ENCODE measurements at places on chromosomes 4 and X.

DNA sequence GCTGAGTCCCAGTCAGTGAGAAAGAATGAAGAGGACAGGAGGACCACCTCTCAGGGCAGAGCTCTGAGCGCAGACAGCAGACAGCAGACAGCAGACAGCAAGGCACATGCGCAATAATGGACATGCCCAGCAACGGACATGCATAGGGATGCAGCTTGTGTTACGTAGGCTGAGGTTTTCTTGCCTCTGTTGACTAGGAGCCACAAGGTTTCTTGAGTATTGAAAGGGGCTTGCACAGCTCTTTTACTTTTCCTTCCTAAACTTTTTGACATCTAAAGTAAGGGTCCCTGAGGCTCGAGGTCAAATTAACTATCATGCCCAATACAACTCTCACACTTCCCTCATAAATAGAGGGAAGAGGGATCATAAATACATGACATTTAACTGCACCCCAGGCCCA lies at the start of gene PAGE3:
TSS of gene PAGE3 (minus strand) at position 101 of the 400 bp plus-strand sequence. CDS start 1,013 bp downstream, outside the sequence.
- DNase-seq = no peak

GRCh38 chr4:78528327-78528726 lies 23.2 kb upstream of the ANXA3 start:
- no peak for DNase-seq

DNA sequence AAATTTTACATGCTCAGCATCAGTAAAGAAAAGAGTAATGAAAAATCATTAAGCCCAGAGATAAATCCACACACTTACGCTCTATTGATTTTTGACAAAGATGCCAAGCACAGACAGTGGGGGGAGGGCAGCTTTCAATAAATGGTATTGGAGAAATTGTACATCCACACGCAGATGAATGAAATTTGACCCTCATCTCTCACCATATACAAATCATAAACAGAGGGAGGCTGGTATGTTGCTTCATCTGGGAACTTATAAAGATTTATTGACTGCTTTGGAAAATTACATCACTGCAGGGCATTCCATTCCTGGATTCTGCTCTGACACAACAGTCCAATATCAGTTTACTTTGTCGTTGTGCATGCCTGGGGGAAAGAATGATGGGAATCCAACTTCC lies 58.4 kb upstream of the XAGE1A start:
- DNase-seq = no peak

DNA sequence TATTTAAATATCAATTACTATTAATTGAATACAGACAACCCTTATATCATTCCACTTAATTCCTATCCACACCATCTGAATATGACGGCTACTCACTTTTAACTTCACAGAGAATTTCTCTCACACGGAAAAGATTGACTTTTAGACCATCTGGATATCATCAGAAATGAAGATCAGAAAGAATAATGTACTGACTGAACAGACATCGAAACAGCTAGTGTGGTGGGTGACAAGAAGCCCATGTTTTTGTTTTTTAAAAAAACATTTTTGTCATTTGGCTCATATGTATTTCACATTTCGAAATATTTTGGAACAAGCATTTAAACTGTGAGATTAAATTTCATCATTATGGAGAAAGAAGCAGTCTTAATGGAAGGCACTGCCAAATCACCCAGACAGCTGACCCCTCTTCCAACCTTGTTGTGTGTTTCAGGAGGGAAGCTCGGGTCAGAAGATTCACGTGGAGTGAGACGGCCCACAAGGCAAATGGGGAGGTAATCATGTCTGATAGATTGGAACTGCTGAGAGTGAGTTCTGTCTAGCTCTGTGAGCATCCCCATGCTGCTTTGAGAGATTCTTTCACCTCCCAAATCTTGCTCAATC lies 204.2 kb upstream of the RASGEF1B start:
- DNase-seq = no peak

DNA sequence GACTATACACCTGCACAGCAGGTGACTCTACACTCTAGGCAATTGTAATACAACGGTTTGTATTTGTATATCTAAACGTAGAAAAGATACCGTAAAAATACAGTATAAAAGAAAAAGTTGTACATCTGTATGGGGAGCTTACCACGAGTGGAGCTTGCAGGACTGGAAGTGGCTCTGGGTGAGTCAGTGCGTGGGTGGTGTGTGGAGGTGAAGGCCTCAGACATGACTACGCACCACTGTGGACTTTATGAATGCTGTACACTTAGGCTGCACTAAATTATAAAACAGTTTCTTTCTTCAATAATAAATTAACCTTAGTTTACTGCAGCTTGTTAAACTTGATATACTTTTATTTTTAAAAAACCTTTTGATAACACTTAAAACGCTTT lies 85.0 kb upstream of the FAT1 start:
- no peak for DNase-seq

DNA sequence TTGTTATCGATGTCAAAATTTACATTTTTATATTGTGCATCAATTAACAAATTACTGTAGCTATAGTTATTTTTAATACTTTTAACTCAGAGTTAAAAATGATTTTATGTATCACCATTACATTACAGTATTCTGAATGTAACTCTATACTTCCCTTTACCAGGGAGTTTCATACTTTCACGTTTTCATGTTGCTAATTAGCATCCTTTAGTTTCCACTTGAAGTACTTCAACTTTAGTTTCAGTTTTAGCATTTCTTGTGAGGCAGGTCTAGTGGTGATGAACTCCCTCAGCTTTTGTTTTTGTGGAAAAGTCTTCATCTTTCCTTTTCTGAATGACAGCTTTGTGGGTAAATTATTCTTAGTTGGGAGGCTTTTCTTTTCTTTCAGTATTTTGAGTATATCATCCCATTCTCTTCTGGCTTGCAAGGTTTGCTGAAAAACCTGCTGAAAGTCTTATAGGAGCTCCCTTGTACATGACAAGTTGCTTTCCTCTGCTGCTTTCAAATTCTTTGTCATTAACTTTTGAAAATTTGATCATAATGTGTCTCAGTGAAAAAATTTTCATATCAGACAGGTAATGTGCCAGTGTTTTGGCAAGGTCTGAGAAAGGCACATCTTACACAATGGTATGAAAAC lies 9.8 kb upstream of the CISD2 start:
- DNase-seq = no peak

DNA sequence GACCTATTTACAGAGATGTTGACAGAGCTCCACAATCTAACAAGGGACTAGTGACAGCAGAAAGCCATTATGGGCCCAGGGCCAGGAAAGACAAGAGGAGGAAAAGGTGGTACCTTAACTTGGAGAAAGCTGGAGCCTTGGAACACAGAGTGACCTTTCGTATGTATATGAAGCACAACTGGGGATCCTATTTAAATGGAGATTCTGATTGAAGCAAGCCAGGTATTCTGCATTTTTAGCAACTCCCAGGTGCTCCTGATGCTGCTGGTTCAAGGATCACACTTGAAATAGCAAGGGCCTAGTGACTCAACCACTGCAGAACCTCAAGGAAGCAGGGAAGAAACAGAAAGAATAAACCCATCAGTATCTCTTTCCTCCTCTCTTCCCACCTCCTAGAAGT lies 99.4 kb downstream of the TMEM47 start:
- DNase-seq = no peak

DNA sequence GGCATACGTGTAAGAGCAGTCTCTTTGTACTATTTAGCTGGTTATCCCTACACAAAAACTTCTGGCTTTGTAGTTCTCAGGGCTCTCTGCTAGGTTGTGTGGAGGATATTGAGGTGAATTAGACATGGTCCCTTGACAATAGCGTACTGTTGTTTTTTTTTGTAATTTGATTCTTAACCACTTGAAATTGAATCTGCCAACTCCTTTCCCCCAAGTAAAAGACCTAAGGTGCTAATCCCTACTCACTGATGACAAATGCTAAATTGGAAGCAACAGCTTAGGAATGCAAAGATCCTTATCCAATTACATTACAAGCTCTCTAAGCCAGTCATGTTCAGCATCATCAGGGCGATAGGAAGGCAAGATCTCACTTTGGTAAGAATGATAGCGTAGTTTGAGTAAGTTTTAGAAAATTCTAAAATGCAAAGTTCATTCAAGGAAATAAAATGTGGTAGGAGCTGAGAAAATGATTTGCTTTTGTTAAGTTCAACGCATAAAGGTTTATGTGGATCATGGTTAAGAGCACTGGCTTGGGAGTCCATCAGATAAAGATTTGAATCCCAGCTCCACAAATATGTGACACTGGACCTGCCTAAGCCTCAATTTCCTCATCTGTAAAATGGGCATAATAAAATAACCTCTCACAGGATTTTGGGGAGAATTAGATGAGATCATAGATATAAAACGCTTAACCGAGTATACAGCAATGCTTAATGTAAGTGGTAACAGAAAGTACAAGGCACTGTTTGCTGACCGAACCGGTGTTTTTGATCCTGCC lies 39.3 kb downstream of the DOCK11 start:
- DNase-seq = no peak

DNA sequence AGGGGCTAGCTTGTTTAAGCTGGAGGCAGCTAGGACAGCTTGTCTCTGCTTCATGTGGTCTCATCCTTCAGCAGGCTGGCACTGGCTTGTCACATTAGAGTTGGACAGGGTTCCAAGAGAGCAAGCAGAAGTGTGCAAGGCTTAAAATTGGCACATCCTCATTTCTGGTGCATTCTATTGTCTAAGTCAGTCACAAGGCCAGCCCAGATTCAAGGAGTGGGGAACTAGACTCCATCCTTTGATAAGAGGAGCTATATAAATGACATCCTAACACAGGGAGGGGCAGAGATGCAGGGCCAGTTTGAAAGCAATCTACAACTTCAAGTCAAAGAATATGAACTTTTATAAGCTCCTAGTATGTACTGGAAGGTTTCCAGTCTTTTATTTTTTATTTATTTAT lies 313.2 kb downstream of the PTTG2 start:
- DNase-seq = no peak

GRCh38 chr4:110854021-110854678 lies 231.3 kb upstream of the PITX2 start:
- no peak for DNase-seq

- no peak for DNase-seq
Measured at GRCh38 chr4:92299152-92299551, 4.6 kb upstream of the GRID2 start.

DNA sequence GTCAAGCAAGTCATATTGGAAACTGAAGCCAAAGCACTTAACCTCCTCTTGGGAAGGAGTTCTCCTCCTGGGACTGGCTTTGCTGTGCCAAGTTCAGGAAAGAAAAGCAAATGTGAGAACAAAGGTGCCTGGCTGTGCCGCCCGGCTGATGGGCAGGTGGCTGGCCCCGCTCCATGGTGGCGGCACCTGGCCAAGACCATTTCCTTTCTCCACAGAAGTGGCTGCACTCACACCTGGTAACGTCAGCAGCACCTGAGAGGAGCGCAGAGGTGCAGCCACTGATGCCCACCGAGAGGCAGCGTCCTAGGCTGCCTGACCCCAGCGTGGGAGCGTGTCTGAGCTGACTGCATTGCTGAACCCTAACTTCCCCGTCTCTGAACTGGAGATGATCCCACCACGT lies 54.3 kb downstream of the DCTD start:
- DNase-seq = no peak

- DNase-seq = no peak
Measured at GRCh38 chr4:78014889-78015886, 41.9 kb upstream of the FRAS1 start.

DNA sequence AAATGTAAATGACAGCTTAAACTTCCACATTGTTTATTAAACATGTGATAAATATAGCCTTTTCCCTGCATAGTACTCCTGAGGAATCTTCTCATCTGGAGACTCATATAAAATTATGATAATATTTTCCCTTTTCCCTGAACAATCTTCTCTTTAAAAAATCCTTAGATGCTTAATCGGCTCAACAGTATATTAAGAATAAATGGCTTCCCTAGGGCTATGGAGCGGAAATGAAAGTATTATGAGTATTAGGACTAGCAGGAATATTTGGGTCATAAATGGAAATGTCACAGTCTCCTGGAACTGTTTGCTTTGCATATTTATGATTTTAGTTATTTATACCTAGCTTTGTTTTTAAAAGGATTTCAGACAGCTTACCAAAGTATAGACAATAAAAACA lies 200.7 kb upstream of the PDE5A start:
- DNase-seq = no peak

- no peak for DNase-seq
Measured at GRCh38 chr4:104643805-104644204, 149.1 kb upstream of the CXXC4 start.

GRCh38 chrX:153061732-153062131 lies 5.5 kb downstream of the PNMA3 start:
- no peak for DNase-seq

DNA sequence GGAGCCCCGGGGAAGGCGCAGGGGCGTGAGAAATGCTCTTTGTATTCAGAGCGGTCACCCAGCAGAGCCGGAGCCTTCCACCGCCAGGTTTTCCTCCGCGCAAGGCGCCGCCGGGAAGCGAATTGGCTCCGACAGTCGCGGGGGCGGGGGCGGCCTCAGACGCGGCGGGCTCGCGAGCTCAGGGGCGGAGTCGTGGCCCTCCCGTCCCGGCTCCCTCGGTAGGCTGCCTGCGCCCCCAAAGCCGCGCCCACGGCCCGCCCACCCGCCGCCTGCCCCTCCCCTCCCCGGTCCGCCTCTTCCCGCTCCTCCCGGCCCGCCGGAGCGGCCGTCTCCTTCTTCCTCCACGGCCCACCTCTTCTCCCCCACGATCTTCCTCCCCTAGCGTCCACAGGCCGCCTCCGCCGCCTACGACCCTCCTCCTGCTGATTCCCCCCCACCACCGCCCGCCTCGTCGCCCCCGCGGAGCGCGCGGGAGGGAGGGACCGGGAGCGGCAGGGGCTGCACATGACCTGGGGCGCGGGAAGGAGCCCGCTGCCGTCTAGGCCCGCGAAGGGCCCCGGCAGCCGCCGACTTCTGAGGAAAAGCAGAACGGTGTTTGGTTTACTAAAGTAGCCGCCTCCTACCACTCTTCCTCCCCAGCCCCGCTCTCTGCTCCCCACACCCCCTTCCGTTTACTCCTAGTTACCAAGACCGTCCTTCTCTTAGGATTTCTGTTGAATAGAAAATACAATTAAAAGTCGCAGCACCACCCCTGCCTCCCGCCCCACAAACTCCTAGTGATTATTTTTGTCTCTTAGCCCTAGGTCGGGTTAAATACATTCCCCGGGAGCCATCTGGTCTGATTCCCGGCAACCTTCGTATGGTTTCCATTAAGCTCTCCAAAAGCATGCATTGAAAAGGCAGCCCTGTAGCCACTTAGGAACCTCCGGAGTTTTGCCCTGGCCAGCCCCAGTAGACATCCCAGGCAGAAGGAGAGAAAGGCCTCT lies 53.2 kb downstream of the C4orf51 start:
- DNase-seq = peak; percentile 78

DNA sequence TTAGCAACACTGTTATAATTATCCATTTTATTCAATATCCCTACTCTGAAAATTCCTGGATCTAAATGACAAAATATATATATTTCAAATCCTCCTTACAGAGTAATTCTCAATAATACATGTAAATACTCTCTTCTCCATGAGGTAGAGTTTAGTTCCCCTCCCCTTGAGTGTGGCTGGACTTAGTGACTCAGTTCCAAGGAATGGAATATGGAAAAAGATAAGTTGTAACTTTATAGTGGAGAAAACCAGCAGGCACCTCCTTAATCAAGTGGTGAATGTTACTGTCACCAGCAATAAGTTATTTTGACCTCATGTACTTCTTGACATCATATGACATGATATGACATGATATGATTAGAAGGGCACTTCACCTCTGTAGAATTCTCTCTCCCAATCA lies 302.0 kb downstream of the RAB28 start:
- DNase-seq = no peak

GRCh38 chrX:47651043-47651905 lies 911 bp upstream of the ELK1 start:
- no peak for DNase-seq

- no peak for DNase-seq
Measured at GRCh38 chrX:29699239-29699638, 516.1 kb upstream of the MAGEB2 start.

All from stimulated activated CD4-positive, alpha-beta T cell treated with anti-CD3 and anti-CD28 coated beads, Interleukin-4, amount 100 ng/mL, for 48 hours (primary cell).